Psoas muscle (tissue), 8 donors: ENCODE measurements at places on chromosomes 2 and 18. TPM values are rescaled to one million over a fixed set of nuclear protein-coding genes. Genes with fewer than 3 reads are reported as not detected.

DNA sequence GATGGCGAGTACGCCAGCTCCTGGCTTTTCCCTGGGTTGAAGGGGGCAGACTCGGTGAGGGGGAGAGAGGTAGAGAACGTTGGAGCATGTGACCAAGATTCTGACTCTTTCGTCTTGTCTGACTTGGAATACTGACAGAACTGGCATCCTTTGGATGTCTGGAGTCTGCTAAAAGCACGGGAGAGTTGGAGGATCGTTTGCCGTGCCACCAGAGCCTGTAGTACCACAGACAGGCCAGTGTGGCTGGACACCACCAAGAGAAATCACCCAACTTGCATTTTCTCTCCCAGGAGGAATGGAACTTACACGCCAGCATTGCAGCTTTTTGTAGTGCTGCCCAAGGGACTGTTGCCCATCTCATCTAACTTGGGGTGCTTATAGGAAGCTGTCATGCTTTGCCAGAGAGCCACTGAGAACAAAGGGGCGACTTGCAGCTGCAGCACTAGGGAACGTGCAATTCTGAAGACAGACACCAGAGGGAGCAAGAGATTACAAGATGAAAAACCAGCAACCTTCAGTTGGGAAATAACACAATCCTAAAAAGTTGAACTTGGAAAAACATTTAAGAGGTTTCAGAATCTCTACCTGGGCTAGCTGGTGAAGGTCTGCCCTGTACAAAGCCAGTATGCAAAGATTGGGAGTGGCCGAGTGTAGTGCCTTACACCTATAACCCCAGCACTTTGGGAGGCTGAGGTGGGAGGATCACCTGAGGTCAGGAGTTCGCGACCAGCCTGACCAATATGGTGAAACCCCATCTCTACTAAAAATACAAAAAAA, 24.1 kb downstream of the PSMG2 start:
- no peak for DNase-seq

DNA sequence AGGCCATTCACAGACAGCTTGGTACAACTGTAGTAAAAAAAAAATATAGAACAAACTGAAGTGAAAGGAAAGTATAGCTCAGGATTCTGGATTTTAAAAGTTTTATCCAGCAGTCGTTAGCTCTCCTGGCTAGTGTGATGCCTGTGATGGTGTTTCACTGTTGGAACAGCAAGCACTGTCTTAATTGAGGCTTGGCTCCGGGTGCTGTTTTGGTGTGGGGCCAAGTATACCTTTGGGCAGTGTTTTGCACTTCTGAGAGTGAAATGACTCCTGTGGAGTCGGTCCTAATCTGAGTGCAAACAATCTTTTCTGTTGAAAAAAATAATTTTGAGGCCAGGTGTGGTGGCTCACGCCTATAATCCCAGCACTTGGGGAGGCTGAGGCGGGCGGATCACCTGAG, 28.7 kb upstream of the RAB1A start:
- DNase-seq, result no peak

GRCh38 chr2:84482603-84483002, 23.5 kb upstream of the SUCLG1 start:
- DNase-seq, result no peak

GRCh38 chr2:175293195-175293594, 111.7 kb upstream of the ATP5MC3 start:
- no peak for DNase-seq

DNA sequence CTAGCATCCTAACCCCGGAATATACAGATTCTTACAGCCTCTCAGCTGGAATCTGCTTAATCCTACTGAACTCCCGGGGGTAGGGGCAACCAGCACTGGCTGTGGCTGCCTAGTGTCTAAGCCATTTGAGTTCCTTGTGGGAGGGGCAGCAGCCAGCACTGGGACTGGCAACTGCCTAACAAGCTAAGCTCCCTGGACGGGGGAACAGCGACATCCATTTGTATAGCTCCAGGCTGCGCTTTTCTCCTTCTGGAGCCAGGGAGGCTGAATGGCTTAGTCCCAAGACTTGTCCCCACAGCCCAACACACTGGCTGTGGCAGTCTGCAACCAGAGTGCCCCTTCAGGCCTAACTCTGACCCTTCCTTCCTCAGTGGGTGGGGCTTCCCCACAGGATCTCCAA, 787.2 kb downstream of the METTL4 start:
- no peak for DNase-seq

DNA sequence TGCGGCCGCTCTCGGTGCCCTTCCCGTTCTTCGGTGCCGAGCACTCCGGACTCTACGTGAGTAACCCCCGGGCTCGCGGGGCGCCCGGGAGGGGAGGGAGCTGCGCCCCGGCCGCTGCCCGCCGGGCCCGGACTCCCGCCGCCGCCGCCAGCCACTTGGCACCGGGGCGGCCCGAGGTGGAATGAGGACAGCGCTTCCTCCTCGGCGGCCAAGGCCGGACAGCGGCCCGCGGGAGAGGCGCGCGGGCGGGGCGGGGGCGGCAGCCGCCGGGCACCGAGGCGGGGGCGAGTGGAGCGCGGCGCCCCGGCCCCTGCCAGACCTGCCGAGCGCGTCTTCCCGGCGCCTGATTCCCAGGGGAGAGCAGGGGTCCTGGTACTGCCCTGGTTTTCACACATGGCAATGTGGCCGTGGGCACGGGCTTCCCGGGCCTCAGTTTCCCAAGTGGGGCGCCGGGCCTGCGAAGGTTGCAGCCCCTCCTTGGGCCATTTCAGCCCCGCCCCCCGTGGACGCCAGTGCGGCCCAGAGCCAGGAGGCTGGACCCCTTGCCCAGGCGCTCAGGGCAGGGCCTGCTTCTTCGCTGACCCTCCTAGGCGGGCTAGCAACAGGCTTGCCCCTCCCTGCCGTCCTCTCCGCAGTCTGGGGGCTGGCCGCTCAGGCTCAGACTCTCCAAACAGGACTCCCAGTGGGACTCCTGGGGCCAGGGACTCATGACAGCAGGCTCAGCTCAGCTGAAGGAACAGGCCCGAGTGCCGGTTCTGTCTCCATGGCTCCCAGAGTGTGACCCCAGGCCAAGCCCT, 775 bp downstream of the SNED1 start:
- DNase-seq, result peak; percentile 60

- DNase-seq, result peak; percentile 98
Observed at GRCh38 chr2:127080938-127081755, 25.8 kb downstream of the BIN1 start.

GRCh38 chr2:129672521-129672920, 306.9 kb upstream of the RAB6C start:
- DNase-seq, result no peak

DNA sequence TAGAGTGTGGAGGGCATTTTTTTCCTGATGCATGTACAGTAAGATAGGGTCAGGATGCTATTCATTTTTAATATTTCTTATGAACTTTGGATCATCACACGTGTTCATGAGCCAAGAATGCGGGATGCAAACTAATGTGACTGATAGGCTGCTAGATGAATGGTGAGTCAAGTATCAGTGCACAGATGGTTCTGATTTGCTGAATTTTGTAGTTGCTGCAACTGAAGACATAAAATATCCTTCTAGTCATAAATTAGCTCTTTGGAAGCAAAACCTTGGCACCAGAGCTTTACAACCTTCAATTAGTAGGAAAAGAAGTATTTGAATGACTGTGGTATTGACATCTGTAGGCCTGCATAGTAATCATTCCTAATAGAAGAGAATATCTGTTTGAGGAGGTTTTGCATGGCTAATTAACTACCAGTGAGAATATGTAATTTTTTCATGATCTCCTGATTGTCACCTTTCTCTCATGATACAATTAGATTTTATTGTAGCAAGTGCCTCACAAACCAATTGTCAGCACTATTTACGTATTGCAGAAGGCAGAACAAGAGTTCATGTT, 94.0 kb downstream of the VRK2 start:
- no peak for DNase-seq

DNA sequence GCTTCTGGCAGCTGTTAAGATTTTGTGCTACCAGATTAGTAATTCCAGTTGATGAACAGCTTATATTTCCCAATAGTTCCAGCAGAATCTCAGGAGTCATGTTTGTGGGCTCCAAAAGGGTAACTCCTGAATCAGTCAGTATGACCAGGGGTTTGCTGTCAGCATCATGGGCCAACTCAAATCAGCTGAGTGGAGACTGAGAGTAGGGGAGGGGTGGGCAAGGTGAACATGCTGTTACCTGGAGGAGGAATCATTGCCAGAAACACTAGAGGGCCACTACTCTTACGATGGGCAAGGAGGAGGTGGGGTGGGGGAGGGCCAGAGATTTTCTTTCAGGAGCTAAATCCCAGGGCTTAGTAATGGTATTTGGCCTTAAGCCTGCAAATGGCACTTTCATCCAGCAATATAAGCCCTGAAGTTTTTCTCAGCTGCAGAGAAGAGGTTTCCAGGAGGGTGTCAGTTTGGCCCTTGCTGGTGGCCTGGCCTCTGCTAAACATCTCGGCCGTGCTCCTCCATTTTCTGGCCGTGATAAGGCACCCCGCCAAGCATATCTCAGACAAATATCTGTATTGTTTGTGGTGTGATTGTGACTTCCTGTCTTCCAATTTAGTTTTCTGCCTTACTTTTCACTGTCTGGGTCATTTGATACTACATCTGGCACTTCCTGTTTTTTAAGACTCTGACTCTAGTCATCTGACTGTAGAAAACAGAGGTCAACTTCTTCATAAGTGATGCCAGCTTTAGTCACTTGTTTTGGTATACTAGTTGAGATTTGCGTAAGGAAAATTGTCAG, 120.5 kb upstream of the CXCR4 start:
- no peak for DNase-seq

- no peak for DNase-seq
Observed at GRCh38 chr18:11927497-11927896, 19.4 kb upstream of the MPPE1 start.

DNA sequence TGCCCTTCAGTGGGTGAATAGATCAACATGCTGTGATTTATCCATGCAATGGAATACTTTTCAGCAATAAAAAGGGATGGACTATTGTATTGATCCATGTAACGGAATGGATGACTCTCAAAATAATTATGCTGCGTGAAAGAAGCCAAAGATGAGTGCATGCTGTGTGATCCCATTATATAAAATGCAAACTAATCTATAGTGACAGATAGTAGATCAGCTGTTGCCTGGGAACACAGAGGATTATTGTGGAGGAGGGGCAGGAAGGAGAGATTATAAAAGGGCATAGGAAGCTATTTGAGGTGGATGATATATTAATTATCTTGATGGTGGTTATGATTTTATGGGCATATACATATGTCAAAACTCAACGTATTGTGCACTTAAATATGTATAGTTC, 55.5 kb upstream of the ADAM23 start:
- DNase-seq, result no peak

DNA sequence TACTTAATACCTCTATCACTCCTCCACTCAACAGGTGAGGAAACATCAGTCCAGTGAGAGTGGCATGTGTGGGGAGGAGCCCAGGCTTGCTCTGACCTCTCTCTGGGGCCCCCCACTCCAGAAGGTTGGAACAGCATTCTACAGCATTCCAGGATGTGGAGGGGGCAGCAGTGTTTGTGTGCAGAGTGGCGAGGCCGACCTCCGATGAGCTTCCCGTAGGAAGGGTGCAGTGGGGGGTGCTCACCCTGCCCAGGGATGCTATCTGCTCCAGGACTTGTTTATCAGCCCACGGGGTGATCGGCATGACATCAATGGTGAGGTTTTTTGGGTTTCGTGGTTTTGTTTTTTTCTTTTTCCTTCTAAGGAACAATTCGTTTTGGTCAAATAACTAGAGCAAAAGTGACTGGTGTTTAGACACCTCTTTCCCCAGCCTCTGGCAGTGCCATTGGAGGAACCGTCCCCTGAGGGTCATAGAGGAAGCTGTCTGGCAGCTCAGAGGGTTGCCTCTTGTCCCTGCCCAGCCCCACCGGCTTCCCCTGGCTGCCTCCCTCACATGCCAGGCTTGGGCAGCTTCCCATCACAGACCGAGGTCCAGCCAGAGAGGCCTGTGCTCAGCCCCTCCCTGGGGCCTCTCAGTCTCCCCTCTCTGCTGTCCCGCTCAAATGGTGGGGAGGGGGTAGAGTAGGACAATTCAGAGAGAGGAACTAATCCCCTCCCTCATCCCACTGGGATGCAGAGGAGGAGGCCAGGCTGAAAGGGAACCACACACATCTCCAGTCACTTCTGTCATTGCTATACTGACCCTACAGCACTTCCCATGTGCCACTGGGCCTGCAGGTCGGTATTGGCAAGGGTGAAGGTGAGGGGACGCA, 96.5 kb downstream of the ZFP36L2 start:
- no peak for DNase-seq

- no peak for DNase-seq
Observed at GRCh38 chr2:191728750-191729624, 51.1 kb downstream of the NABP1 start.

GRCh38 chr18:12159446-12159845, 65.8 kb downstream of the ANKRD62 start:
- DNase-seq, result no peak

- DNase-seq, result no peak
Observed at GRCh38 chr2:233384811-233385488, 30.7 kb downstream of the DGKD start.

DNA sequence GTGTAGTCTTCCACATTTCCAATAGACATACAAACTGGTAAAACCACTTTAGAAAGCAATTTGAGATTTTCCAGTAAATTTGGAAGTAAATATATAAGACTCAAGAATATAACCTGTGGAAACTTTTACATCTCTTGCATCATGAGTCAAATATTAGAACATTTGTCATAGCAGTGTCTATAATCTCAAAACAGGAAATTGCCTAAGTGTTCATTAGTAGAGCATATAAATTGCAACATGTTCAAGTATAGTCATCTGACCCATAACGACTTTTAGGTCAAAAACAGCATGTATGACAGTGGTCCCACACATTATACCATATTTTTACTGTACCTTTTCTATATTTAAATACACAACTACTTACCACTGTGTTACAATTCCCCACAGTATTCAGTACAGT, 555.9 kb upstream of the VRK2 start:
- no peak for DNase-seq

GRCh38 chr2:219057709-219058540, 2.8 kb downstream of the IHH start:
- DNase-seq, result peak; percentile 72

- peak; percentile 74 for DNase-seq
Observed at GRCh38 chr2:148874868-148875341, at the start of gene KIF5C. KIF5C (plus strand) TSS chr2:148875227; CDS start chr2:148875618, 391 bp downstream.

Gene CPLX4
- not detected for total RNA-seq

Gene LYG2
- total RNA-seq, result not detected

Gene RTP5
- not detected for total RNA-seq

Gene IL1F10
- total RNA-seq, result not detected

Gene BOD1L2
- total RNA-seq, result not detected

Gene GPR55
- total RNA-seq, result not detected

Gene COL5A2
- 10.9 TPM for total RNA-seq

Gene LOXL3
- 0.99 TPM for total RNA-seq

Gene ICOS
- not detected for total RNA-seq
